Non-pigmented ciliary epithelial cell (primary cell): ENCODE measurements at places on chromosomes 1 and 21.

- DNase-seq = no peak
These were observed 3.2 kb downstream of the MYBPH start for GRCh38 chr1:203172184-203173010.

GRCh38 chr1:53087332-53088285 is 25.6 kb downstream of the PODN start:
- no peak for DNase-seq

DNA sequence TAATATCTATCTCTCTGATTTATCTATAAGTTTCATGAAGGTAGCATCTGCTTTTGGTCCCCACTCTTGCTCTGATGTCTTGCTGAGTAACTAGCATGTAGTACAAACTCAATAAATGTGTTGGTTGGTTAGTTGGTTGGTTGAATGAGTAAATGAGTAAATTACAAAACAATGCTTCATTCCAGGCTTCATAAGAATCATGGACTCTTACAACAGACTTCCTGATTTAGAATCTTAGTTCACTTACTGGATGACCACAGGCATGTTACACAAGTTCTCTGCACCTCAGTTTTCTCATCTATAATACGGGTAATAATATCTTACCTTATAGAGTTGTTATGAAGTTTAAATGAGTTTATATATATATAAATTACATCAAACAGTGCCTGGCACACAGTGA is 98.6 kb downstream of the ZNF281 start:
- peak; percentile 22 for DNase-seq

- no peak for DNase-seq
These were observed 60.3 kb downstream of the CD46 start for GRCh38 chr1:207811920-207812720.

DNA sequence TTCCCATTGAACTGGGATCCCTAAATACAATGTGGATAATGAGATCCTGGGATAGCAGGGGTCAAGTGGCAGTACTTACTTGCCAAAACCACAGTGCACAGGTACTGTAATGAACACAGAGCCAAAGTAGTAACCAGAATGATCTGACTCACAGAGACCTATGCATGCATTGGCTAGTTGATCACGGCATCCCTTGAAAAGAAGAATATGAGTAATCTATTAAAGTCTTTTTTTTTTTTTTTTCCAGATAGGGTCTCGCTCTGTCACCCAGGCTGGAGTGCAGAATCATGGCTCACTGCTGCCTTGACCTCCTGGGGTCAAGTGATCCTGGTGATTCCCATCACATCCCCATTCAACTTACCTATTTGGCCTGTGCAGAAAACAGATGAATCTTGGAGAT is 29.4 kb upstream of the EIF4G3 start:
- no peak for DNase-seq

DNA sequence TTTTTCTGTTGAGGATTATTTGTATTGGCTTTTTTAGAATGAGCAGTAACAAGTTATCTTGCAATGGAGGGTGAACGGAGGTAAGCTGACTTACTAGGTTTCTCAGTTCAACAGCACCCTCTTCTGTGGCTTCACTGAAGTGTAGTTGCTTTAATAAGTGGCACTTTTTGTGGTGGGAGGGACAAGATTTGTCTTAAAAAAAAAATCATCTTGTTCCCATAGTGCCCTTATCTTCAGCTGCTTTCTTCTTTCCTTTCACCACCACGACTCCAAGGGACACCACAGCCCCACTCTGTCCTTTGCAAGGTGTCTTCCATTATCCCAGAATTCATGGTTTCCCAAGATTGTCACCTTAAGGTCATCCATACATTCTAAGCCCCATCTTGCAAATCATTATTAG is 92.9 kb downstream of the PIGK start:
- DNase-seq = peak; percentile 63

- no peak for DNase-seq
These were observed 4.7 kb downstream of the C1orf210 start for GRCh38 chr1:43280692-43281091.

- no peak for DNase-seq
These were observed 1.2 kb downstream of the AK5 start for GRCh38 chr1:77282866-77283539.

DNA sequence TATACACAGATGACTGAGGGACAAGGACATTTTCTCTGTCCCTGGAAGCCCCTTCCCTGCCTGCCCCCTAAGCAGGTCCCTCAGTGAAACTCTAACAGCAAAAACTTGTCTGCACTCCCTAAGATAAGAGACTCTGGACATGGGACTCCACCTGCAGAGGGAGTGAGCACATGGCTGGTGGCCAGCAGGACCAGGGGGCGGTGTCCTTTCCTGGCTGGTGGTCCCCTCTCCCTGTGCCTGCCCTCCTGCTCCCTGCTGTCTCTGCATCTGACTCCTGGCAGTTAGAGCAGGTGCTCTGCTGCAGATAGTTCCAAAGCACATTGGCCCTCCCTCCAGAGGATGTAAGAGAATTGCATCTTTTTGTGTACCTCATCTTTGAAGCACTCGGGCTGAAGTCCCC is 215.5 kb downstream of the GRIK3 start:
- DNase-seq = no peak
